ENCODE measurements at places on chromosomes 16 and 17.

GRCh38 chr16:87471278-87472141, 21.3 kb downstream of the ZCCHC14 start:
- no peak for DNase-seq

DNA sequence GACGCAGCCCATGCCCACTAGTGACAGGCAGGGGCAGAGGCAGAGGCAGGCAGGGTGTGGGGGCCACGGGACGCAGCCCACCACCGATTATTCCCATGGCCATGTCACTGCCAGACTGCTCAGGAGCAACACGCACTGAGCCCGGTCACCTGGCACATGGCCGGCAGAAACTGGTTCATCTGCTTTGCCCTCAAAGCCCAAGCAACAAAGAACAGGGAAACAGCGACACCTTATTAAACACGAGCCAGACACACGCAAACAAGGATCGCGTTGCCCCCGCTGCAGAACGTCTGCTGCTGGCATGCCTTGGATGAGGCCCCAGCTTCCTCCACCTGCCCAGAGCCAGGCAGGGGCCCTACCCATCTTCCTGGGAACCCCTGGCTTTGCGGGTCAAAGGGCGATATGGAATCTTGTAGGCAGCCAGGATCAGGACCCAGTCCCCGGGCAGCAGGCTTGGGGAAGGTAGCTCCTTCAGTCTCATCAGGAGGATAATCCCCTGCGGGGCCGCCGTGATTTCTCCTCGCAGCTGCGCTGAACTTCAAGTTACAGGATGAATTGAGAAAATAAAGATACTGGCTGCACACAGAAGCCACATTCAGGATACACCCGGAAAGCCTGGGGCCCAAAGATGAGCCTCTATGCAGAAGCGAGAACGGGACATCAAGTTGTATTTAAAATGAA, 4.8 kb downstream of the TBC1D16 start:
- no peak for DNase-seq

DNA sequence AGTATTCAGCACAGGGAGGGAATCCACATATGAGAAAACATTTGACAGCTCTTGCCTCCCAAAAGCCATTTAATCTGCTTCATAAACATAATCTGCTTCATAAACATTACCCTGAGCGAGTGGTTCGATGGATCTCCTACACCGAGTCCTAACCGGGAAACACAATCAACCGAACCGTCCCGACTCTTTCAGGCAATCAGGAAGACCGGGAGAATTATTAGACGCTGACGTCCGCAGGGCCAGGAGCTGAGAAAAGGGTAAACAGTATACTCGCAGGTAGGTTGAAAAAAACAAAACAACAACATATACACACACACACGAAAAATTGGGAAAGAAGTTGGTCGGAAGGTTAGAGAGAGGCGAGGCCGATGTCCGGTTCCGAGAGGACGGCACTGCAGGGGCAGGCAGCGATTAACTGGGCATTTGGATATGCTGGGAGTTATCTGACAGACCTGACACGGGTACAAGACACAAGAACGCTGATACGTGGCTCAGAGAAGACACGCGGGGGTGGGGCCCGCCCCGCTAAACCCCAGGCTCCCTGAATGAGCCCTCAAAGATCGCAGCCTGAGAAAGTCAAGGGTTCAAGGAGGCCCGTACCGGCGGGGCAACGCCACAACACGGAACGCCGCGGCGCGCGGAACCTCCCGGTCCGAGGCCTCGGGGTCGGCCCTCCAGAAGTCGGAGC, 585 bp downstream of the AP1G1 start:
- no peak for DNase-seq

- no peak for DNase-seq
These were observed 64.0 kb downstream of the NT5M start for GRCh38 chr17:17366941-17367875.

DNA sequence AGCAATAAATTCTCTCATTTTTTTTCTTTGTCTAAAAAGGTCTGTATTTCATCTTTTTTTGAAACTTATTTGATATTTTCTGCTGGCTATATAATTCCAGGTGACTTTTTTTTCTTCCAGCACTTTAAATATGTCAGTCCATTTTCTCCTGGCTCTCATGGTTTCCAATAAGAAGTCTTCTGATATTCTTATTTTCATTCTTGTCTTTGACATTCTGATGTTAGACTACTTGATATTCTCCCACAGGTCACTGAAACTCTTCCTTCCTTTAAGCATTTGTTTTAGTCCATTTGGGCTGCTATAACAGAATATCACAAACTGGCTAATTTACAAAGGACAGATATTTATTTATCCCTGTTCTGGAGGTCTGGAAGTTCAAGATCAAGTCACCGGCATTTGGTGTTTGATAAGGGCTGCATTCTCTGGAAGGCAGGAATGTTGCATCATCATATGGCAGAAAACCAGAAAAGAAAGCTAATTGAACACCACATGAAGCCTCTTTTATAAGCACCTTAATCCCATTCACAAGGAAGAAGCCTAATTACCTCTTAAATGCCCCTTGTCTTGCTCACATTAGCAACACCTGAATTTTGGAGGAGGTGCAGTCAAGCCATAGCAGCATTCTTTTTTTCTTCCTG, 242.1 kb upstream of the TNRC6C start:
- no peak for DNase-seq

DNA sequence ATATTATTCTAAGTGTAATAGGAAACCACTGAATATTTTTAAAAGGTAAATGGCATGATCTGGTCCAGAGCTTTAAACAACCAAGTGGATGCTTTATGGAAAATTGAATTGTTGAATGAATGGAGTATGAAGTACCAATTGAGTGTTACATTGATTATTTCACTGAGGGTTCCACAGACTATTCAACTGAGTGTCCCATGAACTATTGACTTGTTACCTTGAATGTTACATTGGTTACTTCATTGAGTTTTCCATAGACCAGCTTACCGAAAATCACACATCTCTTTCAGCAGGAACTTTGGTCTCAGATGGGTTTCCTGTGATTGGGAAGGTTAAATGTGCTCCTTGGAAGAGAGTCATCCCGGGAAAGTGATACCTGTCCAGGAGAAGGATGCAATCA, 56.8 kb downstream of the TMEM114 start:
- DNase-seq, result no peak

GRCh38 chr17:36464765-36465088, 21.8 kb upstream of the ZNHIT3 start:
- no peak for DNase-seq

DNA sequence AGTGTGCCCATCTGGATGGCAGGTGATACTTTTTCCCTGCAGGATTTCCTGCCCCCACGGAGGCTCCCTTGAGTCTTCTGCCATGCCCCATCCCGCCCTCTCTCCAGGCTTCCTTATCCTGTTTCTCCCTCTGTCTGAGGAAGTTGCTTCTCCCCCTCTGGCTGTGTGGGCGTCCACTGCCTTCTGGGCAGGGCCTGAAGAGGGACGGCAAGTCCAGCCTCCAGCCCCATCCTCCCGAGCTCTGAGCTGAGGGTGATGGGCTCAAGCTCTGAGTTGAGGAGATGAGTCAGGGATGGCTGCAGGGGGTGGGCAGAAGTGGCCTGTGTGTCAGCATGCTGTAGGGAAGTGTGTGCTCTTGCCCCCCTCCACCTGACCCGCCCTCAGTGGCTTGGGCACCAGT, 14.2 kb upstream of the RAP1GAP2 start:
- no peak for DNase-seq

GRCh38 chr17:74055508-74056160, 147.8 kb upstream of the RPL38 start:
- no peak for DNase-seq

- no peak for DNase-seq
These were observed 34.8 kb downstream of the SOST start for GRCh38 chr17:43723697-43724359.

DNA sequence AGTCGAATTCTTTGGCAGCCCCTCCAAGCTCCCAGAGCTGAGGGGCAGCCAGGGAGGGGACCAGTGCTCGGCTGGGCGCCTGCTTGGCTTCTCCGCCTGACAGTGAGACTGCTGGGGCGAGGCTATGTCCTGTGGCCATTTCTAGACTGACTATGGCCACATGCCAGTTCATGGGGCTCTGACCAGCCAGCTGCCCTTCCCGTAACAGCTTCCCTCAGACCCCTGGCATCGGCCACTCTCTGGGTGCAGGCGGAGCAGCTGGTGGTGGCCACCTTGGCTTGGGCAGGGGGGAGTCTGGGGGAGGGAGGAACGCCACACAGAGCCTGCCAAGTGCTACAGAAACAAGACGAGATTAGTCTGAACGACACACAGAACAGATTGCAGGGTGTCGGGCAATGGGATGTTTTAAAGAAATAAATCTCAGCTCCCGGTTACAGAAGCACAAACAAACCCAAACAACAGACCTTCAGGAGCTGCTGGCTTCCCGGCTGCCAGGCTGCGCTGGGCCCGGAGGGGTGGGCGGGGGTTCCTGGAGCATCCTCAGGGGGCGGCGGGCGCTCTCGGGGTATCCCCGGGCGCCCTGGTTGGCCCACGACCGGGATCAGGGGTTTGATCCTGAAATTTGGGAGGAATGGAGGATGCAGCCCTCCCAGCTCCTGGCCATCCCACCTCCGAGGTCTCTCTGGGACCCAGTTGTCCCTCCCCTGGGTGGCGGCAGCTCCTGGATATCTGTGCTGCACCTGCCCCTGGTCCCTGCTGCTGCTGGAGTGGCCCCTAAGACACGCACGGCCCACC, 34.5 kb downstream of the TBC1D16 start:
- no peak for DNase-seq

DNA sequence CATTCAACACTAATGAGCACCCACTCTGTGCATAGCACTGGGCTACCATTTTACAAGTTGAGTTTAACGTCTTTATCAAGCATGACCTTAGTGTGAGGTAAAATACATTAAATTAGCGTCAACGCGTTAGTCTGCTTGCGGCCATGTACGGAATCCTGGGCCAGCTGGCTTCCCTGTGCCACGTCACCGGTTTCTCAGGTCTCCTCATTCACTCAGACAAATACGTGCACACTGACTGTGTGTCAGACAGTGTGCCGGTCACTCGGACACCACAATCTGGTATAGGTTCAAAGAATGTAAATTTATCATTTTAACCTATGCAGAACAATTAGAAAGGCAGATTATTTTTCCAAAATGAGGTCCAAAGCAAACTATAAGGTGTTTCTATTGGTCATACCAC, 21.4 kb upstream of the YWHAE start:
- no peak for DNase-seq

GRCh38 chr16:13056607-13057006, 155.2 kb downstream of the SHISA9 start:
- DNase-seq, result no peak

- DNase-seq, result no peak
These were observed 11.6 kb upstream of the RMI2 start for GRCh38 chr16:11333702-11334101.

- no peak for DNase-seq
These were observed 142.2 kb downstream of the RAB11FIP4 start for GRCh38 chr17:31533546-31534155.

- peak; percentile 15 for DNase-seq
These were observed 5.8 kb upstream of the ALDH3A1 start for GRCh38 chr17:19753661-19754463.

Measured in DMS 273 treated with DMSO at 0.1 percent for 48 hours (cell line).